ENCODE measurements at places on chromosomes 6 and 20.

GRCh38 chr20:1086277-1087213 lies 31.9 kb upstream of the PSMF1 start:
- no peak for DNase-seq

DNA sequence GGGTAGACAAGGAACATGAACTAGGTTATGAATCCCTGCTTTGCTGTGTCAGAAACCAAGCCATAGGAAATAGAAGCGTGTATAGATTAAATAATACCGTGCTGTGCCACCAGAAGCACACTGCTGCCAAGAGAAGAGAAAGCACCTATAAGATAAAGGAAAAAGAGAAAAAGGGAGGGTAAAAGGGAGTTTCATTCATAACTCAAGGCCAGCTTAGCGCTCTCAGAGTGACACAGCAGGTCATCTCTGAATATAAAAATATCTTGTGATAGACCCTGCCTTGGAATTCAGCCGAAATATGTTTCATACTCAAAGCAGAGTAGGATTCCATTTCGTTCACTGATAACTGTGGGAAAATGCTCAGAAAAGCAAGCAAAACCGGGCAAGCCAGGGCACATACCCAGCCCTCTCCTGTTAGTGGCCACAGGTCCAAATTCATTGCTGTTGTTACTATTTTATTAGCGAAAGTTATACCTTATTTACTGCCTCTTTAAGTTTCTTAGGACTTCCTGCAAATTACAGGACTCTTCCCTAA lies 8.7 kb downstream of the JAG1 start:
- no peak for DNase-seq

DNA sequence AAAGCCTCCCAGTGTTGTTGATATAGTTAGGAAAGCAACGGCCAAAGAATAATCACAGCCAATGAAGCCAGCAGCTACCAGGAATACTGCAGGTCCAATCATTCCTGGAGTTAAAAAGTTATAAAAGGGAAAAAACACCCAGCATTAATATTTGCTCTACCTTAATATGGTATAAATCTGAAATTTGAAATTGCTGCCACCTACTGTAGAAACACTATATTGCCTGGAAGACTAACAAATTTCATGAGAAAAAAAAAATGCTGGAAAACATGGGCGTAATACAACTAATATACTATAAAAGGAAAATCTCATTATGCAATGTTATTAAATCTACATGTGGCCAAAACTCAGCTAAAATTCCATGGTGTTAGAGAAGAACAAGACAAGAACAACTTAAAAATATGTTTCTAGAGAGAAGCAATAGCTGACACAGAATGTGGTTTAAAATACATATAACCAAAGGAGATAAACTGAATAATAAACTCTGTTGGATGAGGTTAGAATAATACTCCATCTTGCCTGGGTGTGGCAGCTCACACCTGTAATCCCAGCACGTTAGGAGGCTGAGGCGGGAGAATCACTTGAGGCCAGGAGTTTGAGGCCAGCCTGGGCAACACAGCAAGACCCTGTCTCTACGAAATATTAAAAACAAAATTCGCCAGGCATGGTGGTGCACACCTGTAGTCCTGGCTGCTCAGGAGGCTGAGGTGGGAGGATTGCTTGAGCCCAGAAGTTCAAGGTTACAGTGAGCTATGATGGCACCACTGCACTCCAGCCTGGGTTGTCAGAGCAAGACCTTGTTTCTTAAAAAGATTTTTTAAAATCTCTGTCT lies 43.1 kb downstream of the SLC17A5 start:
- no peak for DNase-seq

DNA sequence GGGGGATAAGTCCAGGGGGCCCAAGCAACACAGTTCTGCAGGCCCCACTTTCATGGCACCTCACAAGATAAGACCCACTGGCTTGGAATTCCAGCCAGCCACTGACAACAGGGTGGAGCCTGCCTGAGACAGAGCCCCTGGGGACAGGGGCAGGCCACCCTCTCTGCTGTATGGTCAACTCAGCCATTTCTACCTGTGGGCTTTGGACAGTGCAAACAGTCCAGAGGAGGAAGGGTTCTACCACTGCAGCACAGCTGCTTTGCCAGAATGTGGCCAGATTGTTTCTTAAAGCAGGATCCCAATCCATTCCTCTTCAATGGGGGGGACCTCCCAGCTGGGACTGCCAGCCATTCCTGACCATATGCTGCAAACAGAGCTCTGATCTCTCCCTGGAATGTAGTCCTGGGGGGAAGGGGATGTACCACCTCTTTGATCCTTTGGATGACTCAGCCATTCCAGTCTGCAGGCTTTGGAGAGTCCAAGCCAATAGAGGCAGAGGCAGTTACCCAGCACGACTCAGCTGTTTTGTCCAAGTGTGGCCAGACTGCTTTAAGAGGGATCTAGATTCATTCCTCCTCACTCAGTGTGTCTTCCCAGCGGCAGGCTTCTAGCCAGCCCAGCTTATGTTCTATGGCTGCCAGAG lies 842.2 kb downstream of the EPHA7 start:
- DNase-seq, result no peak

GRCh38 chr6:140001005-140001404 lies 626.6 kb upstream of the CITED2 start:
- DNase-seq, result no peak

GRCh38 chr20:21360705-21361104 lies 36.6 kb downstream of the NKX2-4 start:
- DNase-seq, result no peak

DNA sequence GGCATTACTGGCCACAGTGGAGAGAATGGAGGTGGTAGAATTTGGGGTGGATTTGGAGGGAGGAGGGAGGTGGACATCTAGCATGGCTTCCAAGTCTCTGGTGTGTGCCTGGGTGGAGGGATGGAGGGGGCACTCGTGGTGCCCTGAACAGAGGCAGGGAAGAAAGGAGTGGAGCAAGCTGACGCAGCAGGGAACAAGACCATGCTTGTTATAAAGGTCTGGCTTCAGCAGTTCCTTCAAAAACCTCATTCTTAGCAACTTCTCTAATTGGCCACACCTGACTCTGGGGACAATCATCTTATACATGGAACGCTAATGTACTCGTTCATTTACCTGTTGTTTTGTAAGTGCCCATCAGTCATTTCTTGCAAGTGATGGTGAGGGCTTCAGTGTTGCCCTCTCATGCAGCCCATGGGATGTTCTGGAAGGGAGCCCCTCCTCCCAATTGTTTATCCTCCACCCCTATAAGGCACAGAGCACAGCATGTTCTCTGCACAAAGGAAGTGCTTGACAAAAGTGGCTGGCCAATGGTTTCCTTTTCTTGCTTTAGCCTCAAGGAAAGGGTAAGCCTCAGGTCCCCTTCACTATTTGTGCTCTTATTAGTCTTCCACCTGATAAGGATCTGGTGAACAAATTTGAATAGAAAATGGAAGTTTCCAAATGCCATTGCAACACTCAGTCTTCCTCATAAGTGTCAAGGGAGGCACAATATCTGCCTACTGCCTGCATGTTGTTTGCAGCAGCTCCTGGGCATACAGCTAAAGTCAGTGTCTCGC lies 39.3 kb downstream of the GFOD1 start:
- no peak for DNase-seq

DNA sequence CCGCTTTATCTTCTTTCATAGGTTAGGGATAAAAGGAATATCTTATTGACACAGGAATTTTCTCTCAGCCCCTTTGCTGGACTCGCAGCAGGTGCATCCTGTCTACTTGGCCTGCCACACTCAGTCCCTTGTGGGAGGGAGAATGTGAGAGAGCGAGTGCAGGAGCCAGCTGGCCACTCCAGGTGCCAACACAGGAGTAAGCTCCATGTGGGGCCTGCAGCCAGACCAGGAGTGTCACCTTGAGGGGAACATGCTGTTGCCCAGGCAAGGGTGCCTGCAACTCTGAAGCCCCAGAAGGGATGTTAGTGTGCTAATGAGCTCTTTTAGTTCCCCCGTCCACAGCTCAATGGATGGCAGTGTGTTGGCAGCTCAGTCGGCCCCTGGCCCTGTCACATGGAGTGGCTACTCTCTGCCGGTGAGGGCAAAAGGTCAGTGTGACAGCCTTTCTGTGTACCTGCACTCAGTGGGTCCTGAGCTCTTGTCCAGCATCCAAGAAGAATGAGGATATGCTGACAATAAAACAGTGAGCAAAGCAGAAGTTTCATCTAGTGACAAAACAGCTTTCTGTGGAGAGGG lies 57.1 kb downstream of the CRYBG1 start:
- DNase-seq, result no peak

GRCh38 chr20:36666181-36666740 lies 20.3 kb upstream of the SLA2 start:
- no peak for DNase-seq
